Retina (tissue), 1 donor: ENCODE measurements at places on chromosomes 3 and 15.
A peak's percentile ranks its signal among the peaks of the same experiment; 100 is the strongest.

- DNase-seq: peak; percentile 94
These were observed 1.1 kb upstream of the EPHA6 start for GRCh38 chr3:96813134-96813819.

DNA sequence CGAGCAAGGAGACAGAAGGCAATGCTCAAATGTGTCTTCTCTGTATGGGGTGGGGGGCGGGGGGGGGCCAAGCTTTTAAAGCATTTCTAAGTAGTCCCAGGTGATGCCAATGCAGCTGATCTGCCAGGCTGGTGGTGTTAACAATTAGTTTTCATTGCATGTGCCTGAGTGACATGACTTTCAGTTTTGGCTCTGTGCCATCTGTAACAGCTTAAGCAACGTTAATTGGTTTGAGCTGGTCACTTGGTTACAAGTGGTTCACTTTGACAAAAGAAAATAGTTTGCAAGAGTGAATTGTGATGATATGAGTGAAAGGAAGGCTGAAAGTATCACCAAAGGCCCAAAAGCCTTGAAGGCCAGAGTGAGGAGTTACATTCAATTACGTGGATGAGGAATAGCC lies 26.4 kb upstream of the LRIG1 start:
- DNase-seq: no peak

- DNase-seq: no peak
These were observed 20.4 kb downstream of the RAD18 start for GRCh38 chr3:8942746-8943488.

- no peak for DNase-seq
These were observed 931.2 kb downstream of the MCTP2 start for GRCh38 chr15:95162531-95162930.

GRCh38 chr15:39510001-39510701 lies 70.7 kb upstream of the THBS1 start:
- DNase-seq: no peak

DNA sequence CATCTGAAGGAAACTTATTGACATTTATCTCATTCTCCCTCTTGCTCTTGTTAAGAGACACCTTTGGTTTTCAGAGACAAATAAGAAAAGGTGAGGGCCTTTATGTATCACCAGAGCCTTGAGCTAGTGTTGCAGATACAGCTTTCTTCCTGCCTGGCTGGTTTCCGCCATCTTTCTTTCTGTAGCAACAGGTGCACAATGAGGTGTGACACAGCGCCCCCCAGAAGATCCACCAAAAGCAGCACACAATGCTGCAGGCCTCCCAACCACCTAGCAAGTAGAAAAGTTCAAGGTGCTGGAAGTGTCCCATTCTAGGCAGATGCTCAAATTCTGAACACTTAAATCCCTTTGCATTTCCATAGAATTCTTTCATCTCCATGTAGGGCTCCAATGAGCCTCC lies 106.6 kb downstream of the FOXP1 start:
- no peak for DNase-seq
